ENCODE measurements at places on chromosomes 3 and 15.

DNA sequence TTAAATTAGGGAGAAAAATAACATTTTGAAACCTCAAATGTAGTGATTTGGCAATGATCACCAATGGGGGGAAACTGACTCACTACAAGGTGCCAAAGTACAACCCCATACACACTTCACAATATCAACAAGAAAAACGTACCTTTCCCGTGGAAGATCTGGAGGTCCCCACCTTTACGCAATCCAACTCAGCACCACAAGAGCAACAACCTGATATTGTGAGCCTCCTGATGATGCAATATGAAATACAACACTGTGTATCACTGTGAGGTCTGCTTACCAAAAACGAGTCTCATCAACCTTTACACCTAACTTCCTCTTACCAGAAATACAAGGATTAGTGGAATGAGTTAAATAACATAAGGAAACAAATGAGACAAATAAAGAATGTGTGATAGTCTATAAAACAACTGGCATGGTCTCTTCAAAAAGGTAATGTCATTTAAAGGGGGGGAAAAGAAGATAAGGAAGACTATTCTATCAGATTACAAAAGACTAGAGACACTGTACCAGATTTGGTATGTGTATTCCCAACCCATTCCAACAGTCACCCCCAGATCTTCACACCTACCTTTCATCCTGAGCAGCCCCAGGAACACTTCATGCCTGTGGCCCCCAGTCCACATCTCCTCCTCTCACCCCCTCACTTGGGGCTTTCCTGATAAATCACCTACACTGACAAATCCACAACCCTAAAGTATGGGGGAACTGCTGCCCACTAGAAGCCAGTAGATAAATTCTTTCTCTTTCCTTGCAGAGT is 27.7 kb downstream of the DLG1 start:
- DNase-seq = no peak

- DNase-seq = no peak
These were observed 182.7 kb downstream of the CNTN6 start for GRCh38 chr3:1275495-1275894.

DNA sequence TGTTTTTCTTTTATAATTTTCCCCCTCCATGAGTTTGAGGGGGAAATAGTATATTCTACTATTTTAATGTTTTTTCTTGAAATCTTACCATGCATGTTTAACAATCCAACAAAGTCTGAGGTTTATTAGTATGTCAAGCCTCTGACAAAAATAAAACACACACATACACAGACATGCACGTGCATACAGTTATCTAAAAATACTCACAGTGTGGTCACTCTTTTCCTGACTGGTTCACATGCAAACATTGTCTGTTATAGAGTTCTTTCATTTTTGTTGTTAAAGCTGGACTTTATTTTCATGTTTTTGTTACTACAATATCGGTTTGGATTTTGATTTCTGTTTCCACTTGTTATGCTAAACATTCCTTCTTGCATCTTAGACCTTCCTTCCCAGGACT is 236.6 kb downstream of the MFSD1 start:
- no peak for DNase-seq

DNA sequence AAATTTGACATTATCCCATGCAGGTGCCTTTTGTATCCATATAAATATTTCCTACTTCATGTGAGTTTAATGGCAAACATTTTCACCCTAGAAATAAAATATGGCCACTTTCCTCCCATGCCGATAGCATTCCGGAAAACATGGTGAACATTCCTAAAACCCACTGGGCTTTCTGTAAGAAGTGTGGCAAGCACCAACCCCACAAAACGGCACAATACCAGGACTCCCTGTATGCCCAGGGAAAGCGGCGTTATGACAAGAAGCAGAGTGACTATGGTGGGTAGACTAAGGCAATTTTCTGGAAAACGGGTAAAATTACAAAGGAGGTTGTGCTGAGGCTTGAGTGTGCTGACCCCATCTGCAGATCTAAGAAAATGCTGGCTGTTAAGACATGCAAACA is 7.6 kb downstream of the ANXA2 start:
- DNase-seq = no peak
